ENCODE measurements at places on chromosomes 1 and 21.

GRCh38 chr1:55539652-55540512 is 324.7 kb upstream of the USP24 start:
- no peak for DNase-seq

DNA sequence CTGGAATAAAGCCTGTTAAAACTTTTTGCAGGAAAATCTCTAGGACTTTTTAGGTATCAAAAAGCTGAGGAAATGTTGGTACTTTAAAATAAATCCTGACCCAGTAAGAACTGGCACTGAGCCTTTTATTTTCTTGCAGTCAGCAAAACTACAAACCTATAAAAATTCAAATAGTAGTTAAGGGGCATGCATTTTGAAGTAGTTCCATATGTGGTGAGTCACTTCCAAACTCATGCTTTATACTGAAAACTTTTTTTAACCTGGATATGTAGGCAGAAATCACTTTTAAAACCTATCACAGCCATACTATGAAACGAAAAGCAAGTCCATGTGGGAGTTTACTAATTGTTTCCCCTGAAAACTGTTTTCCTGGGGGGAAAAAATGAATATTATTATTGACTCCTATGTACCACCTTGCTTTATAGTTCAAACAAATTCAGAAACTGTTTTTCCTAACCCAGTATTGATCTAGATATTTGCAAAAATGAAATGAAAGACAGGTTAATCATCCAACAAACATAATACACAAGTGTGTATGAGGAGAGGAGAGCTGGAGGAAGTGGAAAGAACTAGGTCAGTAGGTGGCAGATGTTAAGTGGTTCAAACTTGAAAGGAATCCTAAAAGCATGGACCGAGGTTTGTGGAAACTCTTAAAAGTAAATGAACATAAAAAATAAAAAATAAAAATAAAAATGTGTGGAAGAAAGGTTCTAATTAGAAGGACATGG is 30.5 kb downstream of the NRIP1 start:
- no peak for DNase-seq

GRCh38 chr1:189550498-189550897 is 927.2 kb downstream of the BRINP3 start:
- no peak for DNase-seq

GRCh38 chr1:109894823-109895719 is 15.6 kb upstream of the CSF1 start:
- no peak for DNase-seq

All from NCI-H1436 (cell line).